Activated CD4-positive, alpha-beta T cell treated with anti-CD3 and anti-CD28 coated beads, Interleukin-2, amount 50 U/mL, for 4 hours (primary cell): ENCODE measurements at places on chromosomes 4 and X.

DNA sequence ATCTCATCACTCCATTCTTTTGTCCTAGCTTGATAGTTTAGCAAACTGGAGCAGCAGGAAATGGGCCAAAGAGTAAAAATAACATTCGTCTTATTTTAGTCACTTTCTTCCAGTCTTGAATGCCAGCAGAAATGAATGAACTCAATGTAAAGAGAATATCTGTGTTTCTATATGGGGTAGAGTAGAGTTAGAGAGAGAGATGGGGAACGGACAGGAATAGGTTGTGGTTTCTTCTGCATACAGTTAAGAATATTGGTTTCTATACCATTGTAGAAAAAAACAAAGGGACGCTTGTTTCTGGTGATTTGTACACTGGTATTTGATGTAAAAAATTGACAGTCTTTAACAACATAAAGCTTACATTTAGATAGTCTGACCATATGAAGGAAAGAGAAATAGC lies 8.9 kb downstream of the GPR174 start:
- no peak for DNase-seq

GRCh38 chr4:52728691-52729240 lies 22.5 kb downstream of the ERVMER34-1 start:
- DNase-seq: no peak

GRCh38 chrX:40683245-40683644 lies 35.9 kb upstream of the CXorf38 start:
- no peak for DNase-seq

DNA sequence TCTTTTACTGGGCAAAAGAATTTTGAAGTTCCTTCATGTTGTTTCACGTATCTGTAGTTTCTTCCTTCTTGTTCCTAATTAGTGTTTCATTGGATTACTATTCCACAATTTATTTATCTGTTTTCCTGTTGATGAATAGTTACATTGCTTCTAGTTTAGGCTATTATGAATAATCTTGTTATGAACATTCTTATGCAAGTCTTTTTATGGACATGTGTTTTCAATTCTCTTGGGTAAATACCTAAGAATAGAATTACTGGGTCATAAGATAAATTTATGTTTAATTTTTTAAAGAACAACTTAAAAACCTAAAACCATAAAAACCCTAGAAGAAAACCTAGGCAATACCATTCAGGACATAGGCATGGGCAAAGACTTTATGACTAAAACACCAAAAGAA lies 70.9 kb upstream of the RXFP1 start:
- no peak for DNase-seq
